ENCODE measurements at places on chromosomes 4 and X.

DNA sequence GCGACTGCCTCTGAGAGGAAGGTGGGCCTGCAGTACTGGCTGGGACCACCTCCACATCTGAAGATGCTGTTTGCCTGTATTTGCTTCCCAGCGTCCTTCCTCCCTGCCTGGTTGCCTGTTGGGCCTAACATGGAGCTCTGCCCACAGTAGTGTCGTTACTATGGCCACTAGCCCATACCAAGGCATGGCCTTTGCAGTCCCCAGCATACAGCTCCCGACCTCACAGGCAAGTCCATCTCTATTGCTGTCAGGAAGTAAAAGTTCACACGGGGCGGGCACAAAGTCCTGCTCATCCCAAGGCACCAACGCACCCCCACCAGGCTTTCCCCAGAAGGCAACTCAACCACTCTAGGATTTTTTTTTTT is 71.6 kb downstream of the MAML3 start:
- DNase-seq: no peak

- DNase-seq: no peak
Measured at GRCh38 chrX:13786048-13786447, 30.8 kb downstream of the GPM6B start.

DNA sequence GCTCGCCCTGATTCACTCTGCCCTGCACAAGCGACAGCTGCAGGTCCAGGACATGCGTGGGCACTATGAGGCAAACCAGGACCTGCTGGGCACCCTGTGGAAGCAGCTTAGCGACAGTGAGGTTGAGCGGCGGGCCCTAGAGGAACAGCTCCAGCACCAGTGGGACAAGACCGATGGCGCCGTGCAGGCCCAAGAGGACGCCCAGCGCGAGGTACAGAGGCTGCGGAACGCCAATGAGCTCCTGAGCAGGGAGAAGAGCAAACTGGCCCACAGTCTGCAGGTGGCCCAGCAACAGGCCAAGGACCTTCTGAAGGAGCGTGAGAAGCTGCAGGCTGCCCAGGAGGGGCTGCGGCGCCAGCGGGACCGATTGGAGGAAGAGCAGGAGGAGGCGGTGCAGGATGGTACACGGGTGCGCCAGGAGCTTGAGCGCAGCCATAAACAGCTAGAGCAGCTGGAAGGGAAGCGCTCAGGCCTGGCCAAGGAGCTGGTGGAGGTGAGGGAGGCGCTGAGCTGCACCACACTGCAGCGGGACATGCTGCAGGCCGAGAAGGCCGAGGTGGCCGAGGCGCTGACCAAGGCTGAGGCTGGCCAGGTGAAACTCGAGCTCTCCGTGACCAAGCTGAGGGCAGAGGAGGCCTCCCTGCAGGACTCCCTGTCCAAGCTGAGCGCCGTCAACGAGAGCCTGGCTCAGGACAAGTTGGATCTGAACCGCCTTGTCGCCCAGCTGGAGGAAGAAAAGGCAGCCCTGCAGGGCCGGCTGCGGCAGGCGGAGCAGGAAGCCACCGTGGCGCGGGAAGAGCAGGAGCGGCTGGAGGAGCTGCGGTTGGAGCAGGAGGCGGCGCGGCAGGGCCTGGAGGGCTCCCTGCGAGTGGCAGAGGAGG is 12.8 kb downstream of the SMIM10L2A start:
- DNase-seq: no peak

- DNase-seq: no peak
Measured at GRCh38 chr4:185217408-185217975, 8.1 kb downstream of the SNX25 start.

GRCh38 chr4:170671171-170671570 is 581.4 kb upstream of the AADAT start:
- no peak for DNase-seq

- no peak for DNase-seq
Measured at GRCh38 chr4:175540732-175541131, 271.3 kb downstream of the GPM6A start.
